ENCODE measurements at places on chromosomes 16 and 17.
A peak's percentile ranks its signal among the peaks of the same experiment; 100 is the strongest.

- no peak for DNase-seq
These were observed 84.0 kb upstream of the DNAH17 start for GRCh38 chr17:78661093-78661770.

DNA sequence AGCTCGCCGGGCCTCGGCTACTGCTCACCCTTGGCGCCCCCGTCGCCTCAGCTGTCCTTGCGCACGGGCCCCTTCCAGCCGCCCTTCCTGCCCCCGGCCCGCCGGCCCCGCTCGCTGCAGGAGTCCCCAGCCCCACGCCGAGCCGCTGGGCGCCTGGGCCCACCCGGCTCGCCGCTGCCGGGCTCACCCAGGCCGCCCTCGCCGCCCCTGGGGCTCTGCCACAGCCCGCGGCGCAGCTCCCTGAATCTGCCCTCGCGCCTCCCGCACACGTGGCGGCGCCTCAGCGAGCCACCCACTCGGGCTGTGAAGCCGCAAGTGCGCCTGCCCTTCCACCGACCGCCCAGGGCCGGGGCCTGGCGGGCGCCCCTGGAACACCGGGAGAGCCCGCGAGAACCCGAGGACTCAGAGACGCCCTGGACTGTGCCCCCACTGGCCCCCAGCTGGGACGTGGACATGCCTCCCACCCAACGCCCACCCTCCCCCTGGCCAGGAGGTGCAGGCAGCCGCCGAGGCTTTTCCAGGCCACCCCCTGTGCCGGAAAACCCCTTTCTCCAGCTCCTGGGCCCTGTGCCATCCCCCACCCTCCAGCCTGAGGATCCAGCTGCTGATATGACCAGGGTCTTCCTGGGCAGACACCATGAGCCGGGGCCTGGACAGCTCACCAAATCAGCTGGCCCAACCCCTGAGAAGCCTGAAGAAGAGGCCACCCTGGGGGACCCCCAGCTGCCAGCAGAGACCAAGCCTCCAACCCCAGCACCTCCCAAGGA, 12.8 kb downstream of the MYO15A start:
- no peak for DNase-seq

DNA sequence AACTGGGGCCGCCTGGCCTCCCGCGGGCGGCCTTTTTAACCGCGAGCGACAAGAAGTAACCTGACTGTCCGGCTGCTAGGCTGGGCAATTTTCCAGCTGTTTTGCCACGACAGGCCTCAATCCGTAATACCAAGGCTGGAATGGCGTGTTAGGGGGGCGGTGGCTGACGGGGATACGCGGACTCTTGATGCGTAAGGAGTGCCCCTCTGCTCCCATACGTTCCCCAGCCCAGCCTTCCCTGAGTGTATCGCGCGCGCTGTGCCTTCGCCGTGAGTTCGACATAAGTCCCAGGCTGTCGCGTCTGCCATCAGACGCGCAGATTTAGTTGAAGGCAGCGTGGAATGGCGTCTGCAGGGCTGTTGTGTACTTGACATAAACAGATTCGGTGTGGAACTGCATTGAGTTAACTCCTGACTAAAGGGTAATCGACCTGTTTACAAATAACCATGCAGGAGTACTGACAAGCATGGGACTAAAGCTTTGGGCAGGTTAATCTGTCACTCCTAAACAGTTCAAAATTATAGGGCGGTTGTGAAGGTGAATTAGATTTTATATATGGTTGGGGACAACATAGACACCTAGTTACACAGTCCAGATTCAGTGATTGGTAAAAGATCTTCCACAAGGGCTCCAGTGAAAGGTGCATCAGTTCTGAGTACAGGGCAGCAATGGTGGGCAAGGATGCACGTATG, 16.6 kb upstream of the ERN1 start:
- peak; percentile 79 for DNase-seq

DNA sequence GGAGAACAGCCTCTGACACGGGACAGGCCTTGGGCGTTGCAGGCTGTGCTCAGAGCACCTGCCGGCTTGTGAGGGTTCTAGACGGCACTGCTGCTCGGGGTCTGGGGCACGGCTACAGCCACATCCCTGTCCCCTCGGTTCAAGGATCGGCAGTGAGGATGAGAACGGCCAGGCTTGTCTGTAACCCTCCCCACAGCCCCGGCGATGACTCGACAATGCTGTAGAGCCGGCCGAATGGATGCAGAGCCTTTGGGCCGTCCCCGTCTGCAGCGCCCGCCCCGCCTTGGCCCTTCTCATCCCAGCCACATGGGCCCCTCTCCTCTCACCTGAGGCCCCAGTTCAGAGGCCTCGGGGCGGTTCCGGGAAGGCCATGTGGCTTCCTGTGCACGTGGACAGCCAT, 49.0 kb upstream of the METRNL start:
- DNase-seq, result no peak

- no peak for DNase-seq
These were observed 26.8 kb downstream of the TNFRSF13B start for GRCh38 chr17:16945136-16945482.

- no peak for DNase-seq
These were observed at the start of gene CD19 for GRCh38 chr16:28931801-28932225. Gene CD19, plus strand, starts transcription at chr16:28931971. Its CDS starts 30 bp downstream, at chr16:28932001.

GRCh38 chr17:80494547-80494946, 18.1 kb upstream of the NPTX1 start:
- DNase-seq, result no peak

- no peak for DNase-seq
These were observed 1.6 kb downstream of the CHD9 start for GRCh38 chr16:53056392-53056881.

- DNase-seq, result no peak
These were observed 235.5 kb downstream of the SNX29 start for GRCh38 chr16:12211870-12212690.

- DNase-seq, result peak; percentile 97
These were observed 206.7 kb downstream of the RPTOR start for GRCh38 chr17:80751070-80751945.

DNA sequence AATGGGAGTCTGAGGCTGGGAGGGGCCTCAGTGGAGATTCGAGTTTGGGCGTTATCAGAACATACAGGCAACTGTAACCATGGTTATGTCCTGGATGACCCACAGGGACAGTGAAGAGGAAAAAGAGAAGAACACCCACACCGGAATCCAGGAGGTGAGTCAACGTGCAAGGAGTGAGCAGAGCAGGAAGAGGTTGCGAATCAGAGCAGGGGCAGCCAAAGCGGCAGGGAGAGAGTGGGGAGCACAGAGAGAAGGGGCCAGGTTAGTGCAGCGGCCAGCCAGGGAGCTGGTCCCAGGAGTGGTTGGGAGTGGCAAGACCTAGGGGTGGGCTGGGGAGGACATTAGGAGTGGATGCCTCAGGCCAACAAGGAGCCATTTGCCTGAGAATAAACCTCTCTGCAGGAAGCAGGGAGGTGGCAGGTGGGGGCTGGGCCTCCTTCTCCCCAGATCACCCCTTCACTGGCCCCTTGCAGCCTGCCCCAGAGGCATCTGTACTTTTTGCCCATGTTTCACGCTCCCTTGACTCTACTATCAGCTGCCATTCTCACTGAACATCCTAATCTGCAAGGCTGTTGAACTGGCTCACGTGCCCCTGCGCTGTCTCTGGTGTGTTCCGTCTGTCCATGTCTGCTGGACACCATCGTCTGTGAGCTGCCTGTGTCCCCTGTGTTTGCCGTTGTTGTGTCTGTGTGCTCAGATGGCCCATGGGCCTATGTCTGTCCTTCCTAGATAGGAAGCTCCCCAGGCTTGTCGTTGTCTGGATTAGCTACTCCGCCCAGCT, 5.1 kb downstream of the KRT13 start:
- no peak for DNase-seq
